SJCRH30 (cell line): ENCODE measurements at places on chromosomes 1 and 21.
A peak's percentile ranks its signal among the peaks of the same experiment; 100 is the strongest.

GRCh38 chr1:6321205-6321604, 60.3 kb upstream of the GPR153 start:
- DNase-seq = no peak

GRCh38 chr1:25541889-25542658, 1.3 kb upstream of the LDLRAP1 start:
- DNase-seq = no peak

DNA sequence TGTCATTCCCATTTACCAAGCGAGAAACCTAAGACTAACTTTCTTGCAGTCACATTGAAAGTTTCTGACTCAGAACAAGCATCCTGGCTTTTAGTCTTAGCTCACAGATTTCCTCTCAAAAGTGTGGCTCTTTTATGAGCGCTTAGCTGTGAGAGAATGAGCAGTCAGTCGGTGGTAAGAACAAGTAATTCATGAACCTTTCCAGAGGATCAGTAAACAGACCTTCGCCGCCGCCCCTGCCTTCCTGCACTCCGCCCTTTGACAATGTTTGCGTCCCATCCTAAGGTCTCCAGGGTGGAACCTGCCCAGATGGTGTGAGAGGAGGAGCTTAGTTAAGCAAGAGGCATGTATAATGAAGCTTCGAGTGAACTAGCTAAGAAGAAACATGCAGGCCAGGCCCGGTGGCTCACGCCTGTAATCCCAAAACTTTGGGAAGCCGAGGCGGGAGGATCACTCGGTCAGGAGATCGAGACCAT, 142.4 kb downstream of the GLUL start:
- DNase-seq = no peak

DNA sequence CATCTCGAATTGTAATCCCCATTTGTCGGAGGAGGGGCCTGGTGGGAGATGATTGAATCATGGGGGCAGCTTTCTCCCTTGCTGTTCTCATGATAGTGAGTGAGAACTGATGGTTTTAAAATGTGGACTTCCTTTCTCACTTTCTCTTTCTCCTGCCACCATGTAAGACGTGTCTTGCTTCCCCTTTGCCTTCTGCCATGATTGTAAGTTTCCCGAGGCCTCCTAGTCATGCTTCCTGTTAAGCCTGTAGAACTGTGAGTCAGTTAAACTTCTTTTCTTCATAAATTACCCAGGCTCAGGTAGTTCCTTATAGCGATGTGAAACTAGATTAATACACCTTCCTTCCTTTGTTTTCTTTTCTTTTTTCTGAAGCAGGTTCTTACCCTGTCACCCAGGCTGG, 13.9 kb downstream of the DNAJC6 start:
- no peak for DNase-seq

GRCh38 chr1:20440785-20441200, 45.2 kb downstream of the CAMK2N1 start:
- peak; percentile 69 for DNase-seq
